RKO (cell line): ENCODE measurements at places on chromosomes 5 and 9.

DNA sequence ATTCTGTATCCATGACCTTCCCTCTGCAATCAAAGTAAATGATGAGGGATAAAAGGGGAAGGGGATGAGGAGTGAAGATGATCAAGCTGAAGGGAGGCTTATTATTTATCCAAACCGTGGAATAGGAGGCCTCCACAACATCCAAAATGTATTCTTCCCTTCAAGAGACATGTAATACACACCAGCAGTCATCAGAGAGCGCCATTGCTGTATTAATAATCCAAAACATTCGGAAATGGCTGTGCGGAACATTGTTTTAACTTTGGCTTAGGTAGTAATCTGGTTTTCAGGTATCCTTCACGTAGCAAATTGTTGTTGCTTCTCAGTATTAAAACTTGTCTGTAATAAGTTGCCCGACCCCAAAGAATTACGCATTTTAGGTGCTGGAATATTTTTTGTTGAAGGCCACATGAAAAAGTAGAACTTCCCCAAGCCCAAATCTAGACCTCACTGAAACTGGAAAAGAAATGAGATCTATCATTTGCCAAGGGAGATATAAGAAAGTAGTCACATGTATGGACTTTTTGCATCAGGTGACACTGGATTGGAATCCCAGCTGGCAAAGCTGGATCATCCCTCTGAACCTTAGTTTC lies 2.6 kb upstream of the BOD1 start:
- peak; percentile 71 for DNase-seq

DNA sequence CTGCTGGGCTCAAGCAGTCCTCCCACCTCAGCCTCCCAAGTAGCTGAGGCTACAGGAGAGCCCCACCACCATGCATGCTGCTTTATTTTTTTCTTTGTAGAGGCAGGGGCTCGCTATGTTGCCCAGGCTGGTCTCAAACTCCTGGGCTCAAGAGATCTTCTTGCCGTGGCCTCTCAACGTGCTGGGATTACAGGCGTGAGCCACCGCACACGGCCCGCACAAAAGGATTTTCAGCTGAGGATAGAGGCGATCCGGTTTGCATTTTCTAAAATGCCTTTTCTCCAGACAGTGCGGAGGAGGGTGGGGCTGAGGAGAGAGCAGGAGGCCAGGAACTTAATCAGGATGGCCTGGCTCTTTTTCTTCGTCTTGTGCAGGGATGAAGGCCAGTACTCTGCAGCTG lies 6.9 kb downstream of the HRH2 start:
- no peak for DNase-seq

GRCh38 chr5:144583541-144584449 lies 413.1 kb downstream of the KCTD16 start:
- DNase-seq, result no peak

DNA sequence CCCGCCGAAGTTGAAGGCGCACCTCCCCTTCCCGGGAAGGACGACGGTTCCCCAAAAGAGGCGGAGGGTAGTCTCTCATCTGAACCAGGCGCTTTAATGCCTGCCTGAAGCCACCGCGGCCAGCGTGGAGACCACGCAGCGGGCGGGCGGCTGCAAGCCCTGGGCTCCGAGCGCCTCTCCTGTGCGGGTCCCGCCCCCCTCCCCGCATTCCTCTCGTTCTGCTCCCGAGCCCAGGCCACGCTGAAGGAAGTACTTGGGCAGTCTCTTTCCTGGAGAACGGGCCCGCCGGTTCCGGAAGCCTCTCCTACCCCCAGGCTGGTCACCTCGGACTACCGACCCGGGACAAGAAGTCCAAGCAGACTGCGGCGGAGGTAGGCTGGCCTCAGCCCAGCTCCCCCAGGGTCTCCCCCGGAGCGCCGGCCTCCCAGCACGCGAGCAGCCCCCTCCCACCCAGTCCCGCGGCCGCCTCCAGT lies 571 bp downstream of the PPIC start:
- peak; percentile 52 for DNase-seq

GRCh38 chr9:1222511-1222910 lies 172.4 kb downstream of the DMRT2 start:
- no peak for DNase-seq

GRCh38 chr9:78234810-78235209 lies 1.1 kb upstream of the CEP78 start:
- DNase-seq, result peak; percentile 46

GRCh38 chr5:124040799-124041198 lies 528.8 kb downstream of the CSNK1G3 start:
- no peak for DNase-seq

DNA sequence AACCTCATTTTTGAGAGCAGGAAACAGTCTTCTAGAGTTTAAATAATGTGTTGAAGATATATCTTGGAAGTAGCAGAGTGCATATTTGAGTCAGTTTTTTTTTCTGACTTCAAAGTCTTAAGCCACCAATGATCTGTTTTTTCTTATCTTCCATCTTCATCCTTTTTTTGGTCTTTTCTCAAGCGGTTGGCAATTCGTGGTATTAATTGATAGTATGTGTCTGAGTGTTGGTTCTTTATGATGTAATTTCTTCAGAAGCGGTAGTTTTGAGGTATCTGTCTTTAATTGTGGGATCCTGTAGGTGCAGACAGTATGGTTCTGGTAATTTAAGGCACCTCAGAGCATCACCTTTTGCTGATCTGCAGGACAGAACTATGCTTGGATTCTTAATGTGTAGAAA lies 3.9 kb downstream of the CSNK1G3 start:
- DNase-seq, result no peak

DNA sequence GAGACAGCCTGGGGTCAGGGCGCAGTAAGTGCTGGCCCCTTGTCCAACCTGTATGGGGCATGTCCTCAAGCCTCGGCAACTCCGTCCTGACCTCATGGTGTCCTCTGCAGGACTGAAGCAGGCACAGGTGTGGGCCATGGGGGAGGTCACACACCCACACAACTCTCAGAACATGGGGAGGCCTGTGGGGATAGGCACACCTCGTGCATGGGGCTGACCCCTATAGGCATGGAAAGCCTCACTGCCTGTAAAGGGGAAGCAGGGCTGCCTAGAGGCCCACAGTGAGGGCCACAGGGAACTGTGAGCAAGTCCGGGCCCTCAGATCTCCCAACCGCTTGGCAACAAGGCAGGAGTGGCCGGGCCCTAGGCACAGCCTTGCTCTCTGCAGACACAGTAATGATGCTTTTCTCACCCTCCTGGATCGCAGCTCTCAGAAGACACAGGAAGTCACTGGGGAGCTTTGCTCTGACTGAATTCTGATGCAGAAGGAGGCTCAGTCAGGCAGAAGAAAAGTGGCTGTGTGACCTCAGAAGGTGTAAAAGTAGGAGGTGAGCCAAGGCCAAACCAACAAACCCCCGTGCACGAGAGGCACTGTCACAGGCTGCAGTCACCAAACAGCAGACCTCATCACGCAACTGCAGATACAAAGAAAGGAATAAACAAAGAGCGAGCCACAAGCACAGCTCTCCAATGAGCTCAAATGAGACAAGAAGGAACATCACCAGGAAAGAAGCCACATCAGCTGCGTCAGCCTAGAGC lies 5.4 kb downstream of the IPPK start:
- DNase-seq, result no peak

- DNase-seq, result no peak
Observed at GRCh38 chr5:144205141-144205551, 34.5 kb downstream of the KCTD16 start.

GRCh38 chr5:158354958-158355357 lies 496.0 kb upstream of the CLINT1 start:
- DNase-seq, result no peak

DNA sequence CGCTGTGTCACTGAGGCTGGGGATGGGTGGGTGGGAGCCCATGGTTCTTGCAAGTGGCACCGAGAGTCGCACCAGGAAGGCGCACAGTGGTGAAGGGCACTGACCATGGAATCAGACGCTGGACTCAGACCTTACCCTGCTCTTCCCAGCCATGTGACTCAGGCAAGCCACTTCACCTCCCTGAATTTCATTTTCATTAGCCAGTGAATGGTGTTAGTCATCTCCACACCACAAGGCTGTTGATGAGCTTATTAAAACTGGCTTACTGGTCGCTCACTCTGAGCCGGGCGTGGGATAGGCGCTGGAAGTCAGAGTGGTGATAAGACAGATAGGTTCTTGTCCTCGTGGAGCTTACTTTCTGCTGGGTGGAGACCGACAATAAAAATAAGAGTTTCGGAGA lies 25.1 kb downstream of the FGF18 start:
- peak; percentile 79 for DNase-seq

DNA sequence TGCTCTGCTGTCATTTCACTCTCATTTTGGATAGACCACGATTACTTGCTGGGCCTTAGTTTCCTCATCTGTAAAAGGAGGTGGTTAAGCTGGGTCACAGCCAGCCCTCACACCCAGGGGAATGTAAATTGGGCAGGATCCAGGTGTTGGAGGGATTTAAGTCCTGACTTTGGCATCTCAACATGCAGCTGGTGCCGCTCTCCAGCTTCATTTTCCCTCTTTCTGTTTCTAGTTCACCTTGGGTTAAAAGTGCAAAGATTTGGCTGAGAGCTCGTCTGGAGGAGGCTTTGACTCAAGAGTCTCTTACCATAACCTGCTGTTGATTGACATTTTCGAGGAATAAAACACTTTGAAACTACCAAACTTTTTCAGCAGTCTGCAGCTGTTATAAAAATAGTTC lies 144.3 kb upstream of the DHFR start:
- no peak for DNase-seq

DNA sequence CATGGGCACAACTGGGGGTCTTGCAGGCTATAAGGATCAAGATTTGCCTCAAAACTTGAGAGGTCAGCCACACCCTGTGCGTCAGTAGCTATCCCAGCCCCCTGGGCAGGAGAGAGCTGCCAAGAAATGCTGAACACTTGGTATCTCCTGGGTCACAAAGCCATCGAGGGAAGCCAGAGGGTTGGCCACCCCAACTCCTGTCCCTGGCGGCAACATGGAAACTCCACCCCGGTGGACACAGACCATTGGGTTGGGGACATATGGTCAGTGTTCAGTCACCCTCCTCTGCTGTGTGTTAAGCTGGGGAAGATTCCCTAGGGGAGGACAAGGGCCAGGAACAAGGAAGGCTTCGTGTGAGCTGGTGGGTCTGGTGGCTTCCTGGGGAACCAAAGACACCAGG lies 140.6 kb downstream of the C5orf15 start:
- DNase-seq, result no peak

GRCh38 chr5:13659391-13659790 lies 285.1 kb downstream of the DNAH5 start:
- DNase-seq, result no peak

GRCh38 chr5:114387433-114387832 lies 25.6 kb downstream of the KCNN2 start:
- no peak for DNase-seq

DNA sequence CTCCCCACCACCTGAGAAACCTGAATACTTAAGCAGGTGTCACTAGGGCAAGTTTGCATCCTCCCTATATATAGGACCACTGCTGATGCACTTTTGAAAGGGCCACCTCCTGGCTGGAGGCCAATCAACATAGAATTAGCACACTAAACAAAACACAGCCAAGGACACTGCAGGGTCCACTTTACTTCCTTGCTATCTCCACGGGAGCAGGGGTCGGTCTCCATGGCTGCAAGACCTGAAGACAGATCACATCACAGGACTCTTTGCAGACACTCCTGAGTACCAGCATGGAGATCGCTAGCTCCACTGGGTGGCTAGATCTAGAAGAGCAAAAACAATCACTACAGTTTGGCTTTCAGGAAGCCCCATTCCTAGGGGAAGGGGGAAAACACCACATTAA lies 72.3 kb downstream of the C9orf153 start:
- DNase-seq, result no peak

GRCh38 chr5:67976181-67976580 lies 239.4 kb upstream of the PIK3R1 start:
- no peak for DNase-seq

- peak; percentile 62 for DNase-seq
Observed at GRCh38 chr5:142925795-142926194, 155.6 kb downstream of the ARHGAP26 start.

GRCh38 chr9:137055385-137056364 lies 1.8 kb upstream of the ENTPD2 start:
- DNase-seq, result no peak

GRCh38 chr9:5518171-5518936 lies 8.0 kb downstream of the PDCD1LG2 start:
- DNase-seq, result no peak

GRCh38 chr5:58444805-58445204 lies 15.1 kb downstream of the PLK2 start:
- DNase-seq, result no peak

DNA sequence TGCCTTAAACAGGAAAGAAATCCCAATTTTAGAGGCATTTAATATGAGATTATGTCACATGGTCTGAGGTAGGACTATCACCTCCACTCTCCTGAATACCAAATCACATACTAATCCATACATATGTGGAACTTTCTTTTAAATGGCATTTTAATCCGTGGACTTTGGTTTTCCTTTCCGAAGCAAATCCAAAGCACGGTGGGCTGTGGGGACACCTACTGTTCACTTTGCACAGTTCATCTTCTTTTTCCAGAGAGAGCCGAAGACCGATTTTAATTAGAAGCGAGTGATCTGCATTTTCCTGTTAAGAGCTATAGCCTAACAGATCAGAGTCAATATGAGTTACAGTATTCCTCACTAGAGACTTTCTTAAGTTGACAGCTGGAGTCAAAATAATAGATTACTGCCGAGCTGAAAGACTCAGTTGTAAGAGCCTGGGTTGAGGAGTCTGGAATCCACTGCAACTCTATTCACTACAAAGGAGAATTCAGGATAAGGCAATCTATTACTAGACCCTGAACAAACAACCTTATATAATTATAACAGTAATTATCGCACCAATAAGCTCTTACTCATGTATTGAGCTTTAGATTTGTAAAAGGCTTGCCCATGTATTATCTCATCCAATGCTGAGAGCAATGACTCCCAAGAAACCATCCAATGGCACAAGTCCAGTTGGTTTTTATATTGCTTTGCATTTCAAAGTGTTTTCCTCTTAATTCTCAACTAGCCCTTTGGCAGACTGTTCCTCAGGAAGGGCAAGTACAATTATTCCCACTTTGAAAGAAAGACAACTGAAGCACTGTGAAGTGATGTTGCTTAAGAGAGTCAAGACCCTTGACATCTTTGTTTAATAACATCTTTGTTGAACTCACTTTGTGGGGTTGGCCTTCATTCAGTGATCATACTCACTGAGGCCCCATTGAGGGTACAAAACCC lies 144.7 kb downstream of the TRPM6 start:
- peak; percentile 19 for DNase-seq
